ENCODE measurements at places on chromosomes 4 and X. TPM values are rescaled to one million over a fixed set of nuclear protein-coding genes. Genes with fewer than 3 reads are reported as not detected.
A peak's percentile ranks its signal among the peaks of the same experiment; 100 is the strongest.

Gene SLIT2
- 9.1 TPM for total RNA-seq

Gene GAGE12E
- total RNA-seq = not detected

Gene NIPAL1
- total RNA-seq = 1.5 TPM

Gene NR0B1
- total RNA-seq = not detected

Gene LGI2
- total RNA-seq = 0.12 TPM

- no peak for DNase-seq
Measured at GRCh38 chr4:13778367-13778766, 150.8 kb upstream of the BOD1L1 start.

GRCh38 chr4:168765322-168765721 is 244.7 kb downstream of the CBR4 start:
- DNase-seq = no peak

GRCh38 chr4:78588894-78589545 is 37.5 kb downstream of the ANXA3 start:
- no peak for DNase-seq

- DNase-seq = peak; percentile 78
Measured at GRCh38 chrX:18873189-18873791, 110.6 kb downstream of the PHKA2 start.

GRCh38 chr4:8400632-8401325 is 39.7 kb downstream of the ACOX3 start:
- no peak for DNase-seq

- no peak for DNase-seq
Measured at GRCh38 chrX:14934423-14934822, 61.2 kb downstream of the MOSPD2 start.

DNA sequence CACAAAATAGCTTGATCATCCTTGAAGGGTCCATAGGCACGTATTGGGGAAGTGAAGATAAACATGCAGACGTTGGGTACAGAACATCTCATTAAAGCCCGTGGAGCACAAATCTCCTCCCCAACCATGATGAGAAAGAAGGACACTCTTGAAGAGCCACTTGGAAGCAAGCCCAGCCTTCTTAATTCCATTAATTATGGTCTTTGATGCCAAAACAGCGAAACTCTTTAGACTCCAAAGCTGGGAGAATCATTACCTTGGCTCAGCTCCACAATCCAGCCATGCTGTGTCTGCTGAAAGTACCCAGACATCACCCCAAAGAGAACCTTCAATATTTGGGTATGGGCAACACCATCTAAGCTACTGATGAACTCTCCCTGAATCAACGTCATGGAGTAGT is 169.0 kb upstream of the MBNL3 start:
- DNase-seq = no peak

DNA sequence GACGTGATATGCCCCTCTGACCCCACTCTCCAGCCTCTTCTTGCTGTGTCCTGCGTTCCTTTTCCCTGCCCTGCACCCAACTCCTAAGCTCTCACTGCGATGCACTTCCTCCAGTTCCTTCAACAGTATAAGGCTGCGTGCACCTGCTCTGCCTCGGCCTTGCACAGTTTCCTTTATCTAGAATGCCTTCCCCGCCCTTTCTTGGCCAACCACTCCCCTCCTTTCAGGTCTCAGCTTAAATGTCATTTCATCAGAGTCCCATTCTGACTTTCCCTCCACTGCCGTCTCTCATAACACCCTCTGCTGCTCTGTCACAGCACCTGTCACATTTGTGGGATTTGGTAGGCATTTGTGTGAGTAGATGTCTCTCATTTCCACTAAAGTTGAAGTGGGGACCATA is 58.4 kb upstream of the NEIL3 start:
- DNase-seq = no peak

GRCh38 chrX:8760021-8760420 is 28.1 kb upstream of the ANOS1 start:
- DNase-seq = no peak

DNA sequence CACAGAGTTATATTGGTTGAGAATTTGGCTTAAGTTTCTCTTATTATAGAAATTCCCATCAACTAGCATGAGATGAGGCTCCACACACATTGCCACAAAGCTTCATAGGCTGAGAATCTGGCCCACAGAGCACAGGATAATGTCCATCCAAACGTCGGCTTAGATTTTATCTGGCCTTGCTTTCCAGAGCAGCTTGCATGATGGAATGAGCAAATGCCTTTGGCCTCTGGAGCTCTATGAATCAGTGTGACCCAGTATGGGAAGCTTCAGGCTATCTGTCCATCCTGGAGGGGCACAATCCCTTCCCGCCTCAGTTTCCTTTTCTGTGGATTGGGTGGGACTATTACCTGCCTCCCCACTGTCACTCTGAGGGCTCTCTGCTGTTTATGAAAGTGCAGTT is 131.5 kb upstream of the NDP start:
- DNase-seq = no peak

Data from H4 (cell line).